GM12892 (cell line): ENCODE measurements at places on chromosomes 11 and 22.

DNA sequence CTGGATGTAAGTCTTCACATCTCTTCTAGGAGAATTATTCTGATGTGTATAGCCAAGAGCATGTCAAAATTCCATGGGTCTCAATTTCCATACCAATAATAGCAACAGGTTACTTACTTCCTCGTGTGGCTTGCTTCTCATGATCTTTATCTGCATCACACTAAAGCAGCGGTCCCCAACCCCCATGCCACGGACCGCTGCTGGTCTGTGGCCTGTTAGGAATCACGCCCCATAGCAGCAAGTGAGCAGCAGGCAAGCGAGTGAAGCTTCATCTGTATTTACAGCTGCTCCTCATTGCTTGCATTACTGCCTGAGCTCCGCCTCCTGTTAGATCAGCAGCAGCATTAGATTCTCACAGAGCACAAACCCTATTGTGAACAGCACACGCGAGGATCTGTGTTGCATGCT lies 28.9 kb upstream of the SLC25A1 start:
- DNase-seq: no peak

GRCh38 chr11:57482782-57483561 lies 22.6 kb downstream of the RTN4RL2 start:
- DNase-seq: peak; percentile 76

DNA sequence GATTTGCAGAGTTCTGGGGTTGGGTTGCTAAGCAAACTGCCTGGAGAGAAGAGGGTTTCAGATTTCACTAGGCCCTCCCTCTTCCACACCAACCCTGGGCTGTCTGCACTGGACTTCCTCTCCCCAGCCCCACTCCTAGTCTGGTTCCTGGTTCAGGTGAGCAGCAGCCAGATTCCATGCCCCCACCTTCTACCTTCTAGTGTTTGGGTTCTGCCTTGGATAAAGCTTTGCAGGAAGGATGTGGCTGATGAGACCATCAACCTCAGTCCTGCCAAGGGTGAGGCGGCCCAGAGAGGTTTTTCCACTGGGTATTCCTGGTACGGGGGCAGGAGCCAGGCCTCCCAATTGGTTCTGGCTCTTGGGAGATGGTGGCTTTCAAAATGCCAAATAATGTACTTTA lies 68.3 kb downstream of the BCR start:
- DNase-seq: no peak

- no peak for DNase-seq
Observed at GRCh38 chr11:62360685-62361084, 23.4 kb downstream of the ASRGL1 start.

DNA sequence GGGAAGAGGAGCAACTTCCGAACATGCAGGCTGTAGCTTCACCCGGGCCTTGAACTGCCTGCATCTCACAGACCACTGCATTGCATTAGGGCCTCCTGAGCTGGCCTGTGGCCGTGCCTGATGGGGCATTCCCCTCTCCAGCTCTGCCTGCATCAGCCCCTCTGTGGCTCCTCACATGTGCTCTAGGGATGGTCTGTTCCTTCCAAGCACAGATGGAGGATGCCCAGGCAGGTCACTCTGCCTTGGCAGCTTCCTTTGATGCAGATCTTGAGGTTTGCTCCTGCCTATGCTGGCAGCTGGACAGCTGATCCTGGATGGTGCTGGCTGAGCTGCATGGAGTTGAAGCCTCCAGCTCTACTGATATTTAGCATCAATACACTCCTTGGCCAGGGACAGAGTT lies 28.5 kb downstream of the AMPD3 start:
- DNase-seq: no peak

DNA sequence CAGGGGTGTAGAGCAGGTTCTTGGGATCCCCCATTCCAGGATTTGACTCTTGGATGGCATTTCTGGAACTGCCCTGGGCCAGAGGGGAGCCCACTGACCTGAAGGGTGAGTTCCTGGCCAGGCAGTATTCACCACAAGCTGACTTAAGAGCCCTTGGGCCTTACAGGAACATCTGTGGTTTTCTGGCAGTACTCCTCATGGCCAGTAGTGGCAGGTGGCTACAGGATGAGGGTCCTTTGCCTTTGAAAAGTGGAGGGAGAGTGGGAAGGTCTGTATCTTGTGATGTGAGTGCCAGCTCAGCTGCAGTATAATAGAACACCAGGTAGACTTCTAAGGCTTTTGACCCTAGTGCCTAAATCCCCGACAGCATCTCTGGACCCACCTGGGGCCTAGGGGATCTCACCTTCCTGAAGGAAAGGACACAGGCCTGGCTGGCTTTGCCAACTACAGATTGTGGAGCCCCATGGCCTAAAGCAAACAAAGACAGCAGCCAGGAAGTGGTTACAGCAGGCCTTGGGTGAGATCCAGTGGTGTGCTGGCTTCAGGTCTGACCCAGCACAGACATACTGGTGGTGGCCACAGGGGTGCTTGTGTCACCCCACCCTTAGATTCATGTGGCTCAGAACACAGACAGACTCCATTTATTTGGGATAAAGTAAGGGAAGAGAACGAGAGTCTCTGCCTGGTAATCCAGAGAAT lies 9.0 kb downstream of the OR51S1 start:
- DNase-seq: no peak

DNA sequence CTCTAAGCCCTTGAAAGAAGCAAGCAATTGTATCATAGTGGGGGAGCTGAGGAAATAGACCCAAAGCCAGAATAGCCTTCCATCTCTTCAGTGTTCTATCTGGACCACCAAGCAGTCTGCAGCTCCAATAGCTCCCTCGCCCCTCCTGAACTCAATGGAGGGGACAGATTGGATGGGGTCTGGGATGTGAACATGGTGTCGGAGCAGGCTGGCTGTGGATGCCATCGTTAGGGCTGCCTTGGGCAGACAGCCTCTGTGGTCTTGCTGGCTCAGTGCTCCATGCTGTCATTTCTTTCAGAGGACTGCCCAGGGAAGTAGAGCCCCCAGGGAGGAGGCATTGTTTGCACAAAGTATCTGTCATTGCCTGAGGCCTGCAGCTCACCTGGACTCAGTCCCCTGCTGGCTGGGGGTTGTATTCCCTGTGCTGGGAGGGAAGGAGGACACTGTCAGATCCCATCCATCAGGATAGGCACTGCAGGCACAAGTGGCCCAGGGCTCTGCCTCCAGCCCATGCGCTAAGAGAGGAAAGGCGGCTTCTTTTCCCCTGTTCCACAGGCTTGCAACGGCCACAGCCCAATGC lies 537.7 kb downstream of the BUD13 start:
- DNase-seq: no peak

GRCh38 chr11:26651916-26652315 lies 69.9 kb downstream of the SLC5A12 start:
- no peak for DNase-seq

DNA sequence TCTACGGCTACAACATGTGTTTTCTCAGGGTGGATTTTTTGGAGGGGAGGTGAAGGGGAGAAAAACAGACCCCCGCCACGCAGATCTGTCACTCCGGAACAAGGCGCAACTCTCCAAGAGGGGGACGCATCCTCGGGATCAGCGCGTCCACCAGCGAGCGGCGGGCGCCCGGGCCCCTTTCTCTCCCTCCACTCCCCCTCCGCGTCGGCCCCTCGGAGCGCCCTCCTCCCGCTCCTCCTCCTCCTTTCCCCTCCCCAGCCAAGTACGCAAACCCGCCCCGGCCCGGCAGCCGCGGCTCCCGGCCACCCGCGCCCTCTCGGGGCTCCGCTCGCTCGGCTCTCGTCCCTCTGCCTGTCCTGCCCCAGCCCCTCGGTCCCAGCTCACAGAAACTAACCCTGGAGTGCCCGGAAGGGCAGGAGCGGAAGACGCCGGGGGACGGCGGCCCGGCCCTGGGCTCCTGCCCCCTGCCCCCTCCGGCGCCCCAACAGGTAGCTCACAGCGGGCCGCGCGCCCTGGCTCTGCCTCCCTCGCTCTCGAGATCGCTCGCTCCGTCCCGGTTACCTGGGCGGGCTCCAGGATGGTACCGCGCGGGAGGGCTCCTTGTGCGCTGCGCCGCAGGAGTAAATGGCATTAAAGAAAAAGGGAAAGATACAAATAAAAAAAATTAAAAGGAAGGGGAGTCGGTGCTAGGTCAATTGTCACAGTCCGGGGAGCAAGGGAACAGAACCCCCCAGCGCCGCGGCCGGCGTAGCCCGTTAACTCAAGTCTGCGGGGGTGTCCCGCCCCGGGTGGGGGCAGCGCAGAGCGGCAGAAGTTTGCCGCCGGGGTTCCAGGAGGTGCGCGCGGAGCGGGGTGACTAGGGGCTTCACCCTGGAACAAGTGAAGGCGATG lies 131.4 kb upstream of the C11orf58 start:
- DNase-seq: no peak

- DNase-seq: no peak
Observed at GRCh38 chr11:31806928-31807798, 4.0 kb downstream of the PAX6 start.

DNA sequence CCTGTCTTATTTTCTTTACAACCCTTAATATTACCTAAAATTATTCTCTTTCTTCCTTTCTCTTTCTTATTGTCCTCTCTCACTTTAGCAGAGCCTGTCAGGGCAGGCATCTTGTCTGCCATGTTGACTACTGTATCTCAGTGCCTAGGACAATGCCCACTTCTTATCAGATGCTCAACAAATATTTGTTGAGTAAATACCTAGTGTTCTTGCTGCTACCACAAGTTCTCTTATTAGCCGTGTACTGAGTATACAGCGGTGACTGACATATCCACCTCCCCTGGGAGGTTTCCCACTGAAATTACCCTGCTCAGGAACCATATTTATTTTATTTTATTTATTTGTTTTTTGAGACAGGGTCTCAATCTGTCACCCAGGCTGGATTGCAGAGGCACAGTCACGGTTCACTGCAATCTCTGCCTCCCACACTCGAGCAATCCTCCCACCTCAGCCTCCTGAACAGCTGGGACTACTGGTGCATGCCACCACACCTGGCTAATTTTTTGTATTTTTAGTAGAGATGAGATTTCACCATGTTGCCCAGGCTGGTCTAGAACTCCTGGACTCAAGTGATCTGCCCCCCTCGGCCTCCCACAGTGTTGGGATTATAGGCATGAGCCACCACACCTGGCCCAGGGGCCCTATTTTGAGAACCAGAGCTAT lies 6.7 kb downstream of the HPX start:
- no peak for DNase-seq

- no peak for DNase-seq
Observed at GRCh38 chr11:14902650-14903350, 10.8 kb upstream of the CYP2R1 start.

GRCh38 chr11:122642472-122642922 lies 13.0 kb upstream of the UBASH3B start:
- no peak for DNase-seq

DNA sequence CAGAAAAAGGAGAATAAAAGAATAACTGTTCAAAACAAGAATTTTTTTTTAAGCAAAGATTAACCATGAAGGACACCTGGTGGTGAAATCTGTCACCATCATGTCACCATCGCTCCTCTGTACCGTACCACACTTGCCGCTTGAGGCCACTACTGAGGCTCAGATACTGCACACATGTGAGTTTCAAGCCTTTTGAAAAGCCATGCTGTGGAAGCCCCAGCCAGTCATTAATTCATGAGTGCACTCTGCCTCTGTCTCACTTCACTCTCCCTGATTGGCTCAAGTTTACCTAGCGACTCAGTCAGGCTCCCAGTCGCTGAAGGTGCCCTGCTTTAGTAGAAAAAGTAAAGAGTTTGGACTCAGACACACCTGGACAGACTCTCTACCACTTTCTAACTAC lies 6.6 kb upstream of the MS4A12 start:
- DNase-seq: peak; percentile 51

- no peak for DNase-seq
Observed at GRCh38 chr11:128551611-128552335, 35.6 kb downstream of the ETS1 start.

DNA sequence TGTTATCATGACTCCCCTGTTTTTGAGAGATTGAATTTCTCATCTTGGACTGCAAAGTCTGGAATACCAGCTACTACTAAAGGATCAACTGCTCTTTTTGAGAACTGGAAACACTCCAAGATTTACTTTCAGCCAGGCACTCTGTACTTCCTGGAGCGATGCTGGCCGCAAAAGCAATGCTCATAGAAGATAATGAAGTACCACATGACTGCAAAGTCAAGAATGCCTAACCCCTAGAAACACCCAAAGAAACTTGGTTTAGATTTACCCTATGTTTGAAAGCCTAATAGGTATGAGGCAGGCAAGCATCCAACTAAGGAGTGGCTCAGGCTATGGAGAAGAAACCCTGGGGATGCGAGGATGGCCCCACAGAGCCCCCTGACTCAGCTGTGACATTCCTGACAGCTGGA lies 47.7 kb upstream of the ARHGAP20 start:
- DNase-seq: no peak

DNA sequence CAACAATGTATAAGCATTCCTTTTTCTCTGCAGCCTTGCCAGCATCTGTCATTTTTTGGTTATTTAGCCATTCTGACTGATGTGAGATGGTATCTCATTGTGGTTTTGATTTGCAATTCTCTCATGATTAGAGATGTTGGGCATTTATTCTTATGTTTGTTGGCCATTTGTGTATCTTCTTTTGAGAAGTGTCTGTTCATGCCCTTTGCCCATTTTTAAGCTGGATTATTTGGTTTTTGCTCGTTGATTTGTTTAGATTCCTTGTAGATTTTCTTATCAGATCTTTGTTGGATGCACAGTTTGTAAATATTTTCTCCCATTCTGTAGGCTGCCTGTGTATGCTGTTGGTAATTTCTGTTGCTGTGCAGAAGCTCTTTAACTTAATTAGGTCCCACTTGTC lies 259.6 kb upstream of the SESN3 start:
- DNase-seq: no peak

- no peak for DNase-seq
Observed at GRCh38 chr11:36360826-36361415, 64.8 kb downstream of the PRR5L start.

DNA sequence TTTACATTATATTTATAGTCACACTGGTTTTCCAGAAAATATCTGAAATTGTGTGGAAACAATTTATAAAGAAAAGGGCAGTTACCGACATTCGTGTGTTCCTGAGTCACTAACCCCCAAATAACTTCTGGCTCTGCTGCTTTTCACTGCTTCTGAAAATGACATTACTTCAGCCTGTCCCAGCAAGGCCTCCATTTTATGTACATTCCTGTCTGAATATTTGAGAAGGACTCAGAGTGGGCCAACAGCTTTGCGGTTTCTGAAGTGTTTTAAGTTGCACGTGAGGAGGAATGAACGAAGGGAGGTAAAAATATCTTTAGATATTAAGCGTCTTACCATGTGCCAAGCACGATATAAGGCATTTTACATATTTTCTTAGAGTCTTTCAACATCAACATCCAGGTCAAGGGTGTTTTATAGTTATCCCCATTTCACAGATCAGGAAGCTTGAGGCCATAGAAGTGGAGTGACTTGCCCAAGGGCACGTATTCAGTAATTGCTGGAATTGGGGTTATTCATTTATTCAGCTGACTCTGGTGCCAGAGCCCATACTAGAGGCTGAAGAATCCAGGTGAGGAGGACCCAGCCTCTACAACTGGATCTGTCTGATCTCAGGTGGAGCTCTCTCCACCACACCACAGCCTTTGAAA lies 30.8 kb upstream of the WNT11 start:
- no peak for DNase-seq

GRCh38 chr11:9004183-9004926 lies 554 bp upstream of the NRIP3 start:
- peak; percentile 8 for DNase-seq

GRCh38 chr11:133082841-133083488 lies 449.3 kb downstream of the OPCML start:
- DNase-seq: peak; percentile 79
